T follicular helper cell (primary cell): ENCODE measurements at places on chromosomes 2 and 18.

DNA sequence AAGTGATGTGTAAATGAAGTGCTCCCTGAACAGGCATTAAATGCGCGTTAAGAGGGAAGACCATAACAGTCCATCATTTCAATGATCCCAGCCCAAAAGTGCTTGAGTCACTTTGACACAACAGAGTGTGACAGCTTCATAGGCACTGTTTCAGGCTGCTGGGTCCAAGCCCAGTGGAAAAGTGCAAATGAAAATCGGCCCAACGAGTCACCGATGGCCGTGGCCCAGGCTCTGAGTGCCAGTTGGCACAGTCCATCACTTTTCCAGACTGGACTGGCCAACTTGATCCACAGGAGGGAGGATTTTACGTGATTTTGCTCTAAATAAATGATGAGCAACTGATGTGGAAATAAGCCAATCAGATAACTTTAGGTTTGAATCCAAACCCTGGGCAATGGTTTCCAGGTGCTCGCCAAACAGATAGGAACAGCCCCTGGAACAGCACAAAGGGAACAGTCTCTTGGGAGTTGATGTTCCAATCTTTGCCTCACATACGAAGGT, 114.0 kb downstream of the SP3 start:
- DNase-seq, result no peak

DNA sequence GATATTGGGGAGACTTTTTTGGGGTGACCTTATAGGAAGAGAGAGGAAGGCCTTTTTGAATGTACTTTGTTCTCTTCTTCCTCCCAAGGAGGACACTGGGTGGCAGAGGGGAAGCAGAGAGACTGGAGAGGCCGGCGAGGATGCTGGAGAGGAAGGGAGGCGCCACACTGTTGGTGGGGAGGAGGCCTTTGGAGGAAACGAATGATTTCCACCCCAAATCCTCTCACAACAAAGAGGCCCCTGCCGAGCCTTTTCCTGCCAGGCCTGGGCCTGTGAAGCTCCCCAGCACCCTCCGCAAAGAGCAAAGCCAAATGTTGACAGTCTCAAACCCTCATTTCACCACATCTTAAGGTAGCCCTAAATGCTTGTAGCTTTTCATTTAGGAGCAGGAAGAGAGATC, 59.0 kb upstream of the UPP2 start:
- no peak for DNase-seq

GRCh38 chr2:200877443-200877842, 11.4 kb downstream of the PPIL3 start:
- no peak for DNase-seq

- no peak for DNase-seq
These were observed 5.5 kb upstream of the REV1 start for GRCh38 chr2:99495115-99495860.

DNA sequence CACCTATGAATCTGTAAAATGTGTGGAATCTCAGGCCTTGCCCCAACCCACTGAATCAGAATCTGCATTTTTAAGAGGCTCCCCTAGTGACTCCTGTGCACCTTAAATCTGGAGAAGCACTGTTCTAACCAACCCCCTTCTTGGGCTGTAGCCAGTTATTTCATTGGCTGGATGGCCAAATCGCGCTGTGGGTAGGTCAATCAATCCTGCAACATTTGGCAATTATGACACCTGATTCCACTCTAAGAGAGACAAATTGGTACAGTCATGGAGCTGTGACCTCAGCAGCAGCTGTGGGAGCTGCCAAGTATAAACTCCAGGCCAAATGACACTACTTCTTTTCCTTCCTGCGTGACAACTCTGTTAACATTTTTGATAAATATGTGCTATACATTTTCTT, 208.7 kb downstream of the CLIP4 start:
- DNase-seq, result no peak

- DNase-seq, result no peak
These were observed 1060.6 kb upstream of the FANCL start for GRCh38 chr2:59301466-59302402.

GRCh38 chr2:127048969-127049897, 57.7 kb downstream of the BIN1 start:
- DNase-seq, result no peak

DNA sequence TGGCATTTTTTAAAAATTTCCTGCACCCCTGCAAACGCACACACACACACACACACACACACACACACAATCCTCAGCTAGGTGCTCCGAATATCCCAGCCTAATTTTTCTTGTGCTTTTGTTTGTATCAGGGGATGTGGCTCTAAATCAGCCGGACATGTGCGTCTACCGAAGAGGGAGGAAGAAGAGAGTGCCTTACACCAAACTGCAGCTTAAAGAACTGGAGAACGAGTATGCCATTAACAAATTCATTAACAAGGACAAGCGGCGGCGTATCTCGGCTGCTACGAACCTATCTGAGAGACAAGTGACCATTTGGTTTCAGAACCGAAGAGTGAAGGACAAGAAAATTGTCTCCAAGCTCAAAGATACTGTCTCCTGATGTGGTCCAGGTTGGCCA, 1.8 kb downstream of the HOXD13 start:
- DNase-seq, result no peak

DNA sequence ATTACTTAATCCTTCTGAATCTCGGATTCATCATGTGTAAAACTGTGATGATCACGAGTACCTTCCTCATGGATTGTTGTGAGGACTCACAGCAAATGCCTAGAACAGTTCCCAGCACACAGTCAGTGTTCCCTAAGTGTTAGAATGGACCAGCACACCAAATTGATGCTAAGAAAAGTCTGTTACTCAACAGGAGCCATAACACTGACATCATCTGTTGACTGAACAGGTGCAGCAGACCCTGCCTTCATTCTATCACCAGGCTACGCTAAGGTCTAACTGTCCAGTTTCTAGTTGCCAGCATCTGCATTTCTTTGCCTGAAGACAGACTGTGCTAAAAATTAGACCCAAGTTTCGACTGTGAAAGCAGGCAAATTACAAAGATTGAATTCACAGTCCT, 18.6 kb downstream of the DTNB start:
- DNase-seq, result no peak

DNA sequence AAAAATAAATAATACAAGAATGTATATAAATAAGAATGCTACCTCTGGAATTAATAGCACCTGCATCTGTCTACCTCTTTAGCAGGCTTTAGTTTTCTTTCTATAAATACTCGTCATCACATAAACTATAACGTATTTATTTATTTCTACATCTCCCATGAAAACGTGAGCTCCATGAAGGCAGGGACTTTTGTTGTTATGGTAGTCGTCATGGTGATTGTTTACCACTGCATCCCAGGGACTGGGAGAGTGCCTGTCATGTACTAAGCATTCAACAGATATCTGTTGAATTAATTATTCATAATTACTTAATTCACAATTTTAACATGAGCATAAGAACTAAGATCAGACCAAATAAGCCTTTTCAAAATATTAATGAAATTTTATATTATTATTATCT, 386.6 kb downstream of the NRXN1 start:
- no peak for DNase-seq
